ENCODE measurements at places on chromosomes 6 and 20.

GRCh38 chr6:144262470-144263369, 22.4 kb upstream of the UTRN start:
- no peak for DNase-seq

GRCh38 chr20:49748525-49748838, 34.8 kb upstream of the B4GALT5 start:
- DNase-seq = no peak

GRCh38 chr6:111096246-111096645, 8.9 kb downstream of the SLC16A10 start:
- peak; percentile 46 for DNase-seq

DNA sequence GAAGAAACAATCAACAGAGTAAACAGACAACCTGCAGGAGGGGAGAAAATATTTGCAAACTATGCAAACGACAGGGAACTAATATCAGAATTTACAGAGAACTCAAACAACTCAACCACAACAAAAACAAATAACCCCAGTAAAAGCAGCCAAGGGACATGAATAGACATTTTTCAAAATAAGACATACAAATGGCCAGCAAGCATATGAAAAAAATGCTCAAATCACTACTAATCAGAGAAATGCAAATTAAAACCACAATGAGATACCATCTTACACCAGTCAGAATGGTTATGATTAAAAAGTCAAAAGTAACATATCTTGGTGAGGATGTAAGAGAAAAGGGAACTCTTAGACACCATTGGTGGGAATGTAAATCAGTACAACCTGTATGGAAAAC, 215.0 kb downstream of the THBS2 start:
- no peak for DNase-seq

- peak; percentile 33 for DNase-seq
Measured at GRCh38 chr6:25601800-25602673, 50.0 kb upstream of the SCGN start.

- DNase-seq = no peak
Measured at GRCh38 chr6:52499026-52499425, 77.8 kb downstream of the TRAM2 start.

- DNase-seq = no peak
Measured at GRCh38 chr20:63166193-63167020, 49.5 kb downstream of the YTHDF1 start.

DNA sequence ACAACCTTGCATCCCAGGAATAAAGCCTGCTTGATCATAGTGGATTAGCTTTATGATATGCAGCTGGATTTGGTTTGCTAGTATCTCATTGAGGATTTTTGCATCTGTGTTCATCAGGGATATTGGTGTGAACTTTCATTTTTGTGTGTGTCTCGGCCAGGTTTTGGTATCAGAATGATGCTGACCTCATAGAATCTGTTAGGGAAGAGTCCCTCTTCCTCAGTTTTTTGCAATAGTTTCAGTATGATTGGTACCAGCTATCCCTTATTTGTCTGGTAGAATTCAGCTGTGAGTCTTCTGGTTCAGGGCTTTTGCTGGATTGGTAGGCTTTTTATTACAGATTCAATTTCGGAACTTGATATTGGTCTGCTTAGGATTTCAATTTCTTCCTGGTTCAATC, 132.5 kb downstream of the ZFAND3 start:
- no peak for DNase-seq

DNA sequence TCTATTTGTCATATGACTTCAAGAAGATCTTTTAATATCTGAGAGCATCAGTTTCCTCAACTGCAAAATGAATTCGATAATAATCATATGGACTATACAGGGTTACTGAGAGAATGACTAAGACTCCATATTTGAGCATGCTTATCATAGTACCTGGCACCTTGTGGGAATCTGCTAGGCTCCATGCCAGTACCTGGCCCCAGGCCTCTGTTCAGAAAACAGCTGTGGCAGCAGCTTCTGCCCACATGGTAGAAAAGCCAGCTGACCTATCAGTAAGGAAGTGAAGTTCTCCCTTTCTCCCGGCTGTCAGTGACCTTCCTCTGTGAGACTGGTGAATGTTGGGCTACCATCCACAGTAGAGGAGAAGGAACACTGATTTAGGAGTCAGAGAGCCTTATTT, 574.9 kb upstream of the CHD6 start:
- no peak for DNase-seq

GRCh38 chr20:62742979-62743776, 34.5 kb downstream of the NTSR1 start:
- no peak for DNase-seq

GRCh38 chr20:20731000-20731944, 18.8 kb upstream of the RALGAPA2 start:
- DNase-seq = no peak

GRCh38 chr6:149983145-149983544, 19.4 kb downstream of the ULBP1 start:
- no peak for DNase-seq

GRCh38 chr6:105194106-105194505, 14.3 kb upstream of the POPDC3 start:
- DNase-seq = no peak

GRCh38 chr20:33731693-33732165, at the start of gene ZNF341:
ZNF341 (plus strand) TSS chr20:33731996; CDS start chr20:33732022, 26 bp downstream.
- DNase-seq = no peak

GRCh38 chr6:41625442-41625841, 12.8 kb upstream of the MDFI start:
- no peak for DNase-seq

GRCh38 chr6:7723554-7723953, 2.3 kb upstream of the BMP6 start:
- DNase-seq = no peak

- no peak for DNase-seq
Measured at GRCh38 chr20:21503345-21503744, 10.5 kb downstream of the NKX2-2 start.

GRCh38 chr6:166553563-166554271, 32.8 kb downstream of the RAMACL start:
- DNase-seq = no peak

DNA sequence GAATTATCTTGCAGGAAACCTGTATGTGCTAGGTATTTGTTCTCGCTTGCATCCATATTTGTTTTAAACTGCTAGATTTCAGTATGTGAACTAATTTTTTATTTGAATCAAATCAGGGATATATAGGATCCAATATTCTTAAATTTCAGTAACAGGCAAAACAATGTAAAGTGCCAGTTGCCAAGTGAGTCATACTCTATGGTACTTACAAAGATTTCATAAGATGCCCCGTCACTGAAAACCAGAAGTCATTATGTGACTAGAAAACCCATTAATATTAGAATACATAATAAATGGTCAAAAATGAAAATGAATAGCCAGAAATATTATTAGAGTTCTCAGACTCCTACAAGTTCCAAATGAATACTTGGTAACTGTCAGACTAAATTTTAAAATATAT, 481.2 kb downstream of the TFAP2A start:
- no peak for DNase-seq

GRCh38 chr6:56292505-56293181, 45.3 kb upstream of the COL21A1 start:
- DNase-seq = peak; percentile 61

GRCh38 chr6:137870744-137871247, 3.7 kb downstream of the TNFAIP3 start:
- no peak for DNase-seq

- no peak for DNase-seq
Measured at GRCh38 chr6:167685654-167686053, 141.1 kb upstream of the AFDN start.

- DNase-seq = peak; percentile 49
Measured at GRCh38 chr20:46004889-46005473, 3.7 kb upstream of the MMP9 start.

- no peak for DNase-seq
Measured at GRCh38 chr20:42887281-42887680, 302.4 kb downstream of the PTPRT start.

GRCh38 chr6:7758456-7758855, 32.6 kb downstream of the BMP6 start:
- DNase-seq = no peak

GRCh38 chr6:13048113-13048512, 280.2 kb downstream of the TBC1D7 start:
- DNase-seq = no peak

- DNase-seq = no peak
Measured at GRCh38 chr20:43680981-43681380, 14.1 kb downstream of the MYBL2 start.

- DNase-seq = no peak
Measured at GRCh38 chr6:6332811-6333244, 12.4 kb upstream of the F13A1 start.

GRCh38 chr6:111487661-111488060, 4.6 kb upstream of the REV3L start:
- DNase-seq = no peak

DNA sequence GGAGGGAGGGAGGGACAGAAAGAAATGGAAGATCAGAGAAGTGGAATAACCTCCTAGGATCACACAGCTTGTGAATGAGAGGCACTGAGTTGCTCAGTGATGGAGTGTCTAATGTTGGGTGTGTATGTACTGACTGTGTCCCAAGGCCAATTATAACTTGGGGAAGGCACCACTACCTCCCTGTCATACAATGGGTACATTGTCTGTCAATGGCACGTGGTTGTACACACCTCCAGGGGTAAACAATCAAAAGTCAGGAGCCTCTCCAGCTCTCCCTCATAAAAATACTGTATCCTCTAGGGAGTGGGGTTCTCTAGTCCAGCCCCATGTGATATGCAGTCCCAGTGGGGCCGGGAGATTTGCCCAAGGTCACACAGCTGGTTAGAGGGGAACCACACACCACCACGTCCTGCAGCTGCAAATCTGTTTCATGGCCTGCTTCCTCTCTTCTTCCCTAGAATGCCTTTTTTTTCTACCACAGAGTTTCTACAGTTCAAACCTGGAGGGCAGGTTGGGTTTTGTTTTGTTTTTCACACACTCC, 112.5 kb downstream of the SNX5 start:
- DNase-seq = no peak

- DNase-seq = no peak
Measured at GRCh38 chr6:54320871-54321270, 12.6 kb downstream of the TINAG start.

- no peak for DNase-seq
Measured at GRCh38 chr6:86609549-86610388, 327.6 kb upstream of the HTR1E start.

DNA sequence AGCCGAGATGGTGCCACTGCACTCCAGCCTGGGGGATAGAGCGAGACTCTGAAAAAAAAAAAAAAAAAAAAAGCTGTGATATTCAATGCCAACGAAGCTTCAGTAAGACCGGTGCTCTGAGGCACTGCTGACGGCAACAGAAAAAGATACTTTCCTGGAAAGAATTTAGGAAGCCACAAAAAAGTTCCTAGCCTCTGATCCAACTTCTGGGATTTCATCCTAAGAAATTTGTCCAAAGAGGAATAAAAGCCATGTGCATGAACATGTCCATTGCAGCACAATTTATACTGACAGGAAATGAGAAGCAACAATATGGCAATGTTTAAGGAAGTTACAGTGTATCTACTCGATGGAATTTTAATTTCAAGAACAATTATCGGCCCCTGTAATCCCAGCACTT, 24.5 kb upstream of the CARMIL1 start:
- no peak for DNase-seq

- DNase-seq = no peak
Measured at GRCh38 chr6:15232836-15233510, 12.9 kb upstream of the JARID2 start.

DNA sequence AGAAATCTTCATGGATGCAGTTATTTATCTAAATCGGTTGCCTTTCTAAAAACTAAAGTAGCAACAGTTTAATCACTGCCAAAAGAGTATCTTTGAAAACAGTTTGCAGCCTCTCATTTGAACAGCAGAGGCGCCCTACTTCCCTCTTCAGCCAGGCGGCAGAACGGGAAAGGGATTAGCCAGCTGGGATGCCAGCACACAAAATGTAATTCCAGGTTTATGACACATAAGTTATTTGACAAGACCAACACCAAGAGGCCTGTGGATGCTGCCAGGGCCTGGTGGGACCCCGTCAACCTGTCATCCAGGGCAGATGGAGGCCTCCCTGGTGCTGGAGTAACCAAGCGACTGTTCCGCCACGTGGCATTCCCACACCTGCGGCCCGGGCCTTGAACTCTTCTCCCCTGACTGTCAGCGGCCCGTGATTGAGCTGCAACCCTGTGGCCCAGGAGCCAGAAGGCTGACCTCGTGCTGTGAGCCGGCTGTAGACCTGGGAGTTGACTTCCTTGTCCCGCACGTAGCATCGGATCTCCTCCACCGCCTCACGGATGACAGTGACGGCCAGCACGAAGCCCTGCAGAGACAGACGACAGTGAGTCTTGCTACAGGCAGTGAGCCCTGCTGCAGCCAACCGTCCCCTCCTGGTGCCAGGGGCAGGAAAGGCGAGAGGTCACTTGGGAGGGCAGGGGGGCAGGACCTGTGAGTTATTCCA, 55.5 kb downstream of the ATP9A start:
- no peak for DNase-seq

DNA sequence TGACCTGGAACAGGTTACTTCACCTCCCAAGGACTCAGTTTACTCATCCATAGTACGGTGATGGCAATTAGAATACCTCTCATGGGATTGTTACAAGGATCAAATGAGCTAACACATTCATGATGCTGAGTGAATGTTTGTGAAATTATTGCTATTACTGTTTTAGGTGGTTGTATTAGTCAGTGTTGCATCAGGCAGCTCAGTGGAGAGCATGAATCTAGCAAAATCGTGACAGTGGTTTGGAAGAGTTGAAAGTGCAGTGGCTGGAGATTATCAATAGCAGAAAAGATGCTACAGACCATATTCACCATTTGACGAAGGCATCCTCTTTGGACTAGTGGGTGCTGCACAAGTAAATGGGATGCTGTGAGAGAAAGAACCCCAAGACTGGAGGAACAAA, 50.4 kb upstream of the CTNNBL1 start:
- DNase-seq = no peak
